ENCODE measurements at places on chromosomes 11 and 22.

GRCh38 chr22:22394591-22394990 is 114.0 kb downstream of the ZNF280B start:
- H3K27me3 ChIP-seq, result peaks cover 53% of the 10 kb centered on the region
- H3K4me1 ChIP-seq, result no peaks in the 10 kb centered on the region
- no peak overlapping the region for H3K4me3 ChIP-seq
- no peak for DNase-seq
- no peaks in the 10 kb centered on the region for H3K36me3 ChIP-seq
- H3K27ac ChIP-seq, result no peak overlapping the region

- no peak for DNase-seq
- H3K36me3 ChIP-seq, result no peaks in the 10 kb centered on the region
- peaks cover 77% of the 10 kb centered on the region for H3K27me3 ChIP-seq
- H3K4me3 ChIP-seq, result no peak overlapping the region
These were observed 19.7 kb downstream of the ZNRF3 start for GRCh38 chr22:28903080-28903479.

DNA sequence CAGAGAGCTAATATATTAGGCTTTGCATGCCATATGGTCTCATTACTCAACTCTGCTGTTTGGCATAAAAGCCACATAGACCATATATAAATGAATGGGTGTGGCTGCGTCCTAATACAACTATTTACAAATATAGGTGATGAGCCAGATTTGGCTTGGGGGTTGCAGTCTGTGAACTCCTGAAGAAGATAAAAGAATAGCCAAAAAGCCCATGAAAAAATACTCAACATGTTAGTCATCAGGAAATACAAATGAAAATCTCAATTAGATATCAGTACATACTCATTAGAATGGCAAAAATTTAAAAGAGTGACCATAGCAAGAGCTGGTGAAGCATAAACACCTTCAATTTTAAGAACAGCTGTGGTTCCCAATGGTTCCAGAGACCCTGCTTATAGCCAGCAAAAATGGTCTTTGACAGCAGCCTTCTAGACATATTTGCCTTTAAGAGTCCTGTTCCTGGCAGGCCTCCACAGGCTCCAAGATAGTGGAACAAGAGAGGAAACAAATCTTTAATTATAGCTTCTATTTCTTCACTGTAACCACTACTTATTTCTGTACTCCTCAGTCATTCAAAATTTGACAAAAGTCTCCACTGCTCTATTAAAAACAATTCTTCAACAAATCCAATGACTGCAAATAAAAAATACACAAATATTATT is 16.1 kb downstream of the C2CD3 start:
- H3K4me3 ChIP-seq, result no peak overlapping the region
- peaks cover 28% of the 10 kb centered on the region for H3K36me3 ChIP-seq
- DNase-seq, result no peak
- no peaks in the 10 kb centered on the region for H3K4me1 ChIP-seq
- H3K27ac ChIP-seq, result no peak overlapping the region

- no peak overlapping the region for H3K4me3 ChIP-seq
- no peaks in the 10 kb centered on the region for H3K4me1 ChIP-seq
- H3K27me3 ChIP-seq, result no peaks in the 10 kb centered on the region
- no peak for DNase-seq
- H3K36me3 ChIP-seq, result no peaks in the 10 kb centered on the region
These were observed 5.8 kb upstream of the HBE1 start for GRCh38 chr11:5275369-5276110.

DNA sequence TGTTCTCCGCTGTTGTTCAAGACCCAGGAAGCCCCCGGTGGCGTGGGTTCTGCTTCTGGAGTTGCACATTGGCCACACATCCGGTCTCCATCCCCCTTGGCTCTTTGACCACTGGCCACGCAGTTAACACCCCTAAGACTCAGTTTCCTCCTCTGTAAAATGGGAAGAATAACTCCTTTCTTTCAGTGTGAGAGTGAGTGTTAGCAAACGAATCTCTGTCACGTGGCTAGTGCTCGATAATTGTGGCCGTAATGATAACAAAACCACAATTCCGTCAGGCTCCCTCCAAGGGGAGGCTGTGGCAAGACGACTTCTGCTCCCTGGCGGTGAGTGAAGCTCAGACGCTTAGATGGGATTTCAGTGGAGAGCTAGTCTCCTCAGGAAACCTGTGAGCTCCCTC is 315.2 kb upstream of the B3GAT1 start:
- H3K27ac ChIP-seq, result no peak overlapping the region
- H3K4me1 ChIP-seq, result no peaks in the 10 kb centered on the region
- no peak for DNase-seq
- H3K36me3 ChIP-seq, result no peaks in the 10 kb centered on the region
- no peak overlapping the region for H3K4me3 ChIP-seq
- peaks cover 11% of the 10 kb centered on the region for H3K27me3 ChIP-seq

- H3K36me3 ChIP-seq, result no peaks in the 10 kb centered on the region
- peaks cover 16% of the 10 kb centered on the region for H3K27me3 ChIP-seq
- no peak overlapping the region for H3K27ac ChIP-seq
- no peaks in the 10 kb centered on the region for H3K4me1 ChIP-seq
These were observed 14.5 kb upstream of the MS4A7 start for GRCh38 chr11:60363542-60364470.

DNA sequence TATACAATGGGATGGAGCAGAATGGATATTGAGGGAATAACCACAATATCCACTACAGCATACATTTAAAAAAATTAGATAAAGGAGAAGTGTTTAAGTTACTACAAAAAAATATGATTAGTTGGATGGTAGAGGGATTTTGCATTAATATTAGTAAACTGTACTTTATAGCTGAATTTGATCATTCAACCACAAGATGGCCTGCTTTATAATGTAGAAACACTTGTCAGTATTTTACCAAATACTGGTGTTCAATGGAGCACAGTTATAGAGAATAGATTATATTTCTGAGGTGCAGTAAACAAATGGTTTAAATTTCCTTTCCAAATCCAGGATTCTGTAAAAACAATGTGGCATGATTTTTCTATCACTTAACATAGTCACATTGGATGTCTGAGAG is 818.8 kb upstream of the CHORDC1 start:
- H3K27me3 ChIP-seq, result no peaks in the 10 kb centered on the region
- H3K4me1 ChIP-seq, result no peaks in the 10 kb centered on the region
- H3K27ac ChIP-seq, result no peak overlapping the region
- H3K4me3 ChIP-seq, result no peak overlapping the region
- H3K36me3 ChIP-seq, result no peaks in the 10 kb centered on the region

DNA sequence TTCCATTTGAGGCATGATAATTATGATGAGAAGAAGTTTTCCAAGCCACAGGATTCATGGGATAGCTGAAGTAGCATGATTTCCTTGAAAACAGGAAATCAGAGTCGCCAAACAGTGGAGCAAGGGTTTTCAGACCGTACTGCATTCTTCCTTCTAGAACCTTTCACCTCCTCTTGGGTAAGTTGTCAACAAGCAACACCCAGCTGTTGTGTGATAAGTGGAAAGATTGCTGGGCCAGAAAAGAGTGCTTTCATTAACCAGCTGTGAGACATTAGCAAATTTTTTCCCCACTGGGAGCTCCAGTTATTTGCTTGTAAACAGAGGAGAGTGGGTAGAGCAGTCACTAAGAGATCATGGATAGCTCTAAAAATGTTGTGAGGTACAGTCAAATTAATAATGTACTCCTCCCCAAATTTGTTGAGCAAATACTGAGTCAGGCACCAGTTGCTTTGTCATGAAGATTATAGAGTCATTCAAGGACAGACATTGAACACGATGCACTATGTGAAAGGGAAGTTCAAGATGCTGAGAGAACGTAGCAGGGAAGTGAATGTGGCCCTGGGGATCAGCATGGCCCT is 11.7 kb upstream of the MPEG1 start:
- H3K4me3 ChIP-seq, result no peak overlapping the region
- no peaks in the 10 kb centered on the region for H3K36me3 ChIP-seq
- H3K4me1 ChIP-seq, result peaks cover 2% of the 10 kb centered on the region
- DNase-seq, result no peak
- peaks cover 7% of the 10 kb centered on the region for H3K27me3 ChIP-seq

- no peak overlapping the region for H3K4me3 ChIP-seq
- peak overlapping the region; percentile 46 for H3K27ac ChIP-seq
- no peaks in the 10 kb centered on the region for H3K36me3 ChIP-seq
These were observed 14.9 kb downstream of the DAGLA start for GRCh38 chr11:61694946-61695706.

GRCh38 chr22:22753526-22754267 is 109.3 kb downstream of the GGTLC2 start:
- no peak overlapping the region for H3K4me3 ChIP-seq
- H3K36me3 ChIP-seq, result no peaks in the 10 kb centered on the region
- H3K27me3 ChIP-seq, result peaks cover 19% of the 10 kb centered on the region

- H3K27me3 ChIP-seq, result peaks cover 5% of the 10 kb centered on the region
- no peak overlapping the region for H3K4me3 ChIP-seq
- no peaks in the 10 kb centered on the region for H3K36me3 ChIP-seq
- no peak for DNase-seq
These were observed 10.4 kb upstream of the GAL start for GRCh38 chr11:68673991-68674390.

DNA sequence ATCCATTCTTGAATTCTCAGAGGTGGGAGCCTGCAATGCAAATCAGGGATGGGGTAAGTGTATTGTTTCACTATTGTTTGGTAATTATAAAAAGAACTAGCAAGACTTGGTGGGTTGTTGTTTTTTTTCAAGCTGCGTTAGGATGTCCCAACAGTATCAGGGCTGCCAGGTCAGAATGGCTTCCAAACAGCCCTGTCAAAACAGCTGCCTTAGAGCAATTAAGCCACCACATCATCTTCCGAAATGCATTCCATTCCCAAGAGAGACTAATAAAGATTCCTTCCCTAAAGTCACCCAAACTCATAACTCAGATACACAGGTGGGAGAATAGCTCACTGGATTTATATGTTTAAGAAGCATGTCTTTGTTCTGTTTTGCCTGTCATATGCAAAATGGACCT is 23.5 kb downstream of the BBOX1 start:
- H3K4me3 ChIP-seq, result no peak overlapping the region
- no peak overlapping the region for H3K27ac ChIP-seq
- H3K27me3 ChIP-seq, result no peaks in the 10 kb centered on the region
- H3K4me1 ChIP-seq, result no peaks in the 10 kb centered on the region
- no peaks in the 10 kb centered on the region for H3K36me3 ChIP-seq
- no peak for DNase-seq

DNA sequence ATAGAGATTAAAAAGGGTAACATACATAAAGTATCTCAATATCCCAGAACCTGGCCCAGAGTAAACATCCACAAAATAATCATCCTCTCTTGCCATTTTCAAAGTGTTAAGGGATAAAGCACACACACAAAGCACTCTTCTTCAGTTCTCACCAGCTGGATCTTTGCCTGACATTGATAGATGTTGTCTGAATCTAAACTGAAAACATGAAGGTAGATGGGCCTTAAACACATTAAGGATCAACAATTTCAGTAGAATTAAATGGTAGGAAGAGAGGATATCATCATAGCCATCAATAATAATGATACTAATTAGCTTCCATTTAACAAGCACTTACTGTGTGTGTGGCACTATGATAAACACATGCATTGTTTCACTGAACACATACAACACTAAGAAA is 261.1 kb downstream of the OPCML start:
- H3K27ac ChIP-seq, result no peak overlapping the region
- no peak for DNase-seq
- H3K4me1 ChIP-seq, result no peaks in the 10 kb centered on the region
- no peaks in the 10 kb centered on the region for H3K36me3 ChIP-seq

DNA sequence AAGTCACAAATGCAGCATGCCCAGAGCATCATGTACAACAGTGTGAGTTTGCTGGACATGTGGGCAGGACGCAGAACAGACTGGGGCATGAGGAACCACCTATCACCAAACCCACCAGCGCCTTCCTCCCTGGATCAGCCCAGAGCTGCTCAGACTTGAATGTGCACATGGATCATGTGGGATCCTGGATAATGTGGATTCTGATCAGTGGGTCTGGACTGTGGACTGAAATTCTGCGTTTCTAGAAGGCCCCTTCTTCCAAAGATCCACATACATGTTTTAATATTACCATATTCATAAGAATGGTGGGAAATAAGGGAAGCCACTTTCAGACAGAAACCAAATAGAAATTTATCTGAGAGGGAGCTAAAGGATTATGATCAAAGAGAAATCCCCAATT is 85.6 kb upstream of the VPREB1 start:
- peaks cover 6% of the 10 kb centered on the region for H3K4me1 ChIP-seq
- no peak for DNase-seq
- H3K27ac ChIP-seq, result no peak overlapping the region
- H3K4me3 ChIP-seq, result no peak overlapping the region
- peaks cover 40% of the 10 kb centered on the region for H3K27me3 ChIP-seq

- H3K27me3 ChIP-seq, result no peaks in the 10 kb centered on the region
- DNase-seq, result no peak
- H3K4me1 ChIP-seq, result peaks cover 74% of the 10 kb centered on the region
- H3K36me3 ChIP-seq, result peaks cover 66% of the 10 kb centered on the region
- peak overlapping the region; percentile 93 for H3K27ac ChIP-seq
These were observed 36.8 kb downstream of the BRD1 start for GRCh38 chr22:49790912-49791311.

DNA sequence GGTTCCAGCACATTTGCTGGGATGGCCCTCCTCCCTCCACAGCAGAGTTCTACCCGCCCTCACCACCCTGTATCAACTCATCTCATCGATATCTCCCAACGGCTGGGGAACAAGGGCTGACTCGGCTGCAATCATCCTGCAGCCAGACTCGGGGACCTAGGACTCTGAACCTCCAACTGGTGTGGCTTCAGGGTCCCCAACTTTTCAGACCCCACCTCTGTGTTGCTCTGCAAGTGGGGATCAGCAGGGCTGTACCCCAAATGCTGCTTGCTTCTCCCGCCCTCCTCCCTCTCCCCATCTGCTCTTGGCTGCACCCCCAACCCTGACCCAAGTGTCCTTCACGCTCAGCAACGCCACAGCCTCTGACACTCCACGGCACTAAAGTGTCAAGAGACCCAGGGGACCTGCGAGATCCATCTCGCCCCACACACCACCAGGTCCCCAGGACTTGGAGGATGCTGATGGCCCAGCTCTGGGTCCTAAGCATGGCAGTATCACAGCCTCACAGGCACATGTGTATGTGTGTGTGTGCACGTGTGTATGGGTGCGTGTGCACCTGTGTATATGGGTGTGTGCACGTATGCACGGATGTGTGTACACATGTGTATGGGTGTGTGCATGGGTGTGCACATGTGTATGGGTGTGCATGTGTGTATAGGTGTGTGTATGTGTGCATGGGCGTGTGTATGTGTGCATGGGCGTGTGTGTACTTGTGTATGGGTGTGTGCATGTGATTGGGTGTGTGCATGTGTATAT is 26.4 kb downstream of the KCNQ1 start:
- H3K4me1 ChIP-seq, result peaks cover 36% of the 10 kb centered on the region
- DNase-seq, result no peak
- no peak overlapping the region for H3K27ac ChIP-seq
- no peaks in the 10 kb centered on the region for H3K36me3 ChIP-seq
- no peak overlapping the region for H3K4me3 ChIP-seq

GRCh38 chr22:48692734-48693376 is 1134.8 kb downstream of the BRD1 start:
- H3K27me3 ChIP-seq, result no peaks in the 10 kb centered on the region
- DNase-seq, result no peak
- H3K27ac ChIP-seq, result no peak overlapping the region

- no peaks in the 10 kb centered on the region for H3K36me3 ChIP-seq
- H3K27me3 ChIP-seq, result peaks cover 34% of the 10 kb centered on the region
- H3K4me1 ChIP-seq, result peaks cover 6% of the 10 kb centered on the region
- no peak overlapping the region for H3K4me3 ChIP-seq
- no peak overlapping the region for H3K27ac ChIP-seq
- no peak for DNase-seq
These were observed 59.2 kb downstream of the ELFN2 start for GRCh38 chr22:37368058-37368457.

All from activated naive CD4-positive, alpha-beta T cell treated with anti-CD3 and anti-CD28 coated beads, Interleukin-2, amount 10 ng/mL, durations not matched to agents 7 days and 5 days (primary cell).